Naive thymus-derived CD4-positive, alpha-beta T cell (primary cell): ENCODE measurements at places on chromosomes 11 and 22.

DNA sequence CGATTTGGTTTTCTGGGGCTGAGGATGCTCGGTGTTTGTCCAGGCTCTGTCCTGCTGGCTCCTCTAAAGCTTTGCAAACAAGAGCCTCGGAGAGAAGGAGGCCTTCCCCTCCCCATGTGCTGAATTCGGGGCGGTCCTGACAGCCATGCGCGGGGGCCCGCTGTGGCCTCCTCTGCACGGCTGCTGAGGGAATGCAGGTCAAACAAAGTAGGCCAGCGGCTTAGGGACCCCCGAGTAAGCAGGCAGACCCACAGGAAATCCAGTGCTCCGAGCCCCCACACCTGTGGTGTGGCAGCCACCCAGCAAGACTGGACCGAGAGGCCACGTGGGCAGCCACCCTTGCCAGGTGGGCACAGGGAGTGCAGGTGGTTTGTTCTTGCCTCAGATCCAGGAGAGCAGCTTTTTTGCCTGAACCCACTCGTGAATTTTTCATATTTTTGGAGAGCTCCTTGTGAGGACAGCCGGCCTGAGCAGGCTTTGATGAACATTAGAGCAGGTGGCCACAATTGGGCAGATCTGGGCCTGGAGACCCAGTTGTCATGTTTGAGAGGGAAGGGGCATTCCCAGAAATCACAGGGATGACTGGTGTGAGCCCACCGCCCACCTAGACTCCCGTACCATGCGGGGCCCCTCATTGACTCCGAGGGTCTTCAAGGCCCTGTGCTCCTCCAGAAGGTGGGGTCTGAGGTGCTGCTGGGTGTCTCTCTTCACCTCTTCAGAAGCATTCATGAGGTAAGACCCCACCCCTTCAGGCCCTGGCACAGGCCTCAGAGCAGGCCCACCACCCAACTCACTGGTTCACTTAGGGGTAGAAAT, 43.0 kb upstream of the KCNQ1OT1 start:
- H3K27ac ChIP-seq = no peak overlapping the region
- H3K4me3 ChIP-seq = no peak overlapping the region
- no peaks in the 10 kb centered on the region for H3K36me3 ChIP-seq
- DNase-seq = no peak
- no peaks in the 10 kb centered on the region for H3K27me3 ChIP-seq

DNA sequence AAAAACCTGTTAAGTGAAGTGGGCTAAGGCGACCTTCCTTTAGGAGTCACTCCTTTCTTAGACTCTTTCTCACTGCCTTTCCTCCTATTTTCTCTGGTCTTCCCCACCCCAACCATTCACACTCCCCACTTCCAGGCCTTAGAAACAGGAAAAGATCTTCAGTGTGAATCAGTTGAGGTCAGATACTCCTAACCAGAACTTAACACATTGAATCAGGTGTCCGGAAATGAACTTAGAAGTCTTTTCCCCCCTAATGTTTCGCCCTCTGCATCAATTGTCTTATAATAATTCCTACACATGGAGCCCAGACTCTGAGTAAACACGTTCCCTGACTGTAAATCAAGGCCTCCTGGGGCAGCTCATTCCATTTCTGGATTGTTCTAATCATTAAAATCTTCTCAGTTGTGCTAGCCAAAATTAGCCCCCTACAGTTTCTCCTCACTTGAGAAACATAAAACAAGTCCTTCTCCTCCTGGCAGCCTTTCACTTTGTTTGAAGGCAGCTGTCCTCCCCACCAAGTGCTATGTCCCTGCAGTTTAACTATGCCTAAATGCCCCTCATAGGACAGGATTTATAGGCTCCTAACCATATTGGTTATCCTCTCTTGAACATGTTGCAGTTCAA, 32.7 kb upstream of the USP47 start:
- H3K27ac ChIP-seq = no peak overlapping the region
- H3K36me3 ChIP-seq = no peaks in the 10 kb centered on the region
- H3K27me3 ChIP-seq = no peaks in the 10 kb centered on the region
- H3K4me1 ChIP-seq = no peaks in the 10 kb centered on the region
- no peak overlapping the region for H3K4me3 ChIP-seq

DNA sequence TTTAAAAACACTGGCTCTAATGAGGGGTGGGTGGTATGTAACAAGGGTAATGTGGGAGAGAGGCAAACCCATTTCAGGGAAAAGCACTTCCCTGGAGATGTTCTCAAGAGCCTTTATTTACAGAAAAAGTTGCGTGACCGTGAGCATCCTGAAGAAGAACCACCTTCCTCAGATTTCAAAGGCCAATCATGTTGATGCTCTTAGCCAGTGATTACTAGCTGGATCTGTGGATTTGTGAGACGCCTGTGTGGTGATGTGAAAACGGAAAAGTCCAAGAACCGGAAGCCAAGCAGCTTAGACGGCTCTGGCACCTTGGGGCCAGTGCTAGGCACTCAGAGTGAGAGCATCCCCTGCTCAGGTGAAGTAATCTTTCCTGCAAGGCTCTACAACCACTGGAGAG, 12.6 kb upstream of the UBASH3B start:
- no peaks in the 10 kb centered on the region for H3K4me1 ChIP-seq
- H3K27ac ChIP-seq = no peak overlapping the region
- H3K4me3 ChIP-seq = no peak overlapping the region
- H3K36me3 ChIP-seq = no peaks in the 10 kb centered on the region

- no peak for DNase-seq
- H3K4me3 ChIP-seq = no peak overlapping the region
These were observed 724.3 kb downstream of the TBC1D22A start for GRCh38 chr22:47486569-47487312.

GRCh38 chr11:134901542-134901941, 489.5 kb upstream of the B3GAT1 start:
- no peak overlapping the region for H3K4me3 ChIP-seq
- H3K27ac ChIP-seq = no peak overlapping the region
- no peak for DNase-seq
- H3K36me3 ChIP-seq = no peaks in the 10 kb centered on the region

DNA sequence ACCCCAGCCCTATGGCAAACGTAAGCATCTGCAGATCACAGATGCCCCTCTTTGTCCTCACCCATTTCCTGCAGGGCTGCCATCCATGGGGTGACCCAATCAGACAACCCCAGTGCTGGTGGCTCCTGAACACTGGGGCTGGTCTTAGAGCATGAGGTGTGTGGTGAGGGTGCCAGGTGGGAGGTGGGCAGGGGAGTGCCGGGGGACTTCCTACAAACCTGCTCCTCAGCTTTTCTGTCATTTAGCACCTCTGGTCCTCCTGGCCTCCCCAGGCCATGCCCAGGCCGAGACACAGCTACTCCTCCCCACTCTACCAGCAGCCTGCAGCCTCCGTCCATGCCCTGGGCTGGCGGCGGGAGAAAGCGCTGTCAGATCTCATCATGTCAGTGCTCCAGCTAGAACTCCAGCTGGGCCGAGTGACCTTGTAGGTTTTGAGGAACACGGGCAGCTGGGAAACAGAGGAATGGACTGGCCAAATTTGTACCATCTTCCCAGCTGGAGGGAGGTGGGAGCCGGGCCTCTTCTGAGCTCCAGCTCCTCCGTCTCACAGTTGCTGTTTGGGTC, 157.7 kb upstream of the NECTIN1 start:
- no peaks in the 10 kb centered on the region for H3K4me1 ChIP-seq
- no peaks in the 10 kb centered on the region for H3K27me3 ChIP-seq
- no peak overlapping the region for H3K4me3 ChIP-seq

DNA sequence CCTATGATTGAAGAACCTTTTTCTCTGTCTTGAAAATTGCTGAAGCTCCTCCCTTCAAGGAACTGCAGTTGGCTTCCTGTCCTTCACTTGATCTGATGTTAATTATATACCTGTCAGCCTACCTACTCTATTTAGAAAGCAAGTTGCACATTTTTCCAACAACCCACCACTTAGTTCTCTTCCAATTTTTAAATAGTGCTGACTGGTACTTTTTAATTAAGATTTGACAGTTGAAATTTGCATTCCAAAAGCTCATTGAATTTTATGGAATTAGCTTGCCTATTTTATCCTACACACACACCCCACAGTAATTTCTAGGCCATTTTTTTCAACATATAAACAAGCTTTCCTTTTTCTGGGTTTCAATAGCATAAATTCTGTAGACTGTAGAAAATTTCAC, 820.3 kb upstream of the FAT3 start:
- no peak overlapping the region for H3K27ac ChIP-seq
- H3K4me1 ChIP-seq = no peaks in the 10 kb centered on the region
- H3K27me3 ChIP-seq = no peaks in the 10 kb centered on the region
- no peak for DNase-seq
- H3K36me3 ChIP-seq = no peaks in the 10 kb centered on the region
- no peak overlapping the region for H3K4me3 ChIP-seq

- no peak overlapping the region for H3K4me3 ChIP-seq
- H3K36me3 ChIP-seq = no peaks in the 10 kb centered on the region
- no peak overlapping the region for H3K27ac ChIP-seq
- H3K4me1 ChIP-seq = no peaks in the 10 kb centered on the region
- no peak for DNase-seq
These were observed 849.1 kb upstream of the API5 start for GRCh38 chr11:42462558-42463310.

- H3K27me3 ChIP-seq = no peaks in the 10 kb centered on the region
- H3K4me1 ChIP-seq = no peaks in the 10 kb centered on the region
- DNase-seq = no peak
- peaks cover 15% of the 10 kb centered on the region for H3K36me3 ChIP-seq
- H3K4me3 ChIP-seq = no peak overlapping the region
These were observed 135.2 kb downstream of the WNT11 start for GRCh38 chr11:76071090-76071489.
